Bronchial smooth muscle cell (primary cell): ENCODE measurements at places on chromosomes 2 and 18. TPM values are rescaled to one million over a fixed set of nuclear protein-coding genes. Genes with fewer than 3 reads are reported as not detected.

The TLX2 gene
- 1.4 TPM in 2 replicates for total RNA-seq

The TUBA3E gene
- not detected in 2 replicates for total RNA-seq

The VRK2 gene
- 9.6 and 20.8 TPM in 2 replicates for total RNA-seq

The KIF3C gene
- total RNA-seq: 10.2 and 13.2 TPM in 2 replicates

The RAB17 gene
- total RNA-seq: 0.17 and 0.47 TPM in 2 replicates

The WDR35 gene
- total RNA-seq: 10.4 and 13.9 TPM in 2 replicates

The SCN1A gene
- total RNA-seq: 0.09 and 0.47 TPM in 2 replicates

The PCARE gene
- not detected in 2 replicates for total RNA-seq

The ANKRD23 gene
- total RNA-seq: 0.95 and 1.6 TPM in 2 replicates

The ANKRD30B gene
- total RNA-seq: under 0.01 TPM in 1 of 2 replicates, not detected in the other

The RELCH gene
- 23.2 and 29.1 TPM in 2 replicates for total RNA-seq

The CD226 gene
- total RNA-seq: 0.16 and 0.34 TPM in 2 replicates

The GKN1 gene
- total RNA-seq: not detected in 2 replicates

The NAT8 gene
- total RNA-seq: not detected in 2 replicates

The RAB6C gene
- total RNA-seq: not detected in 2 replicates

The STAT4 gene
- total RNA-seq: 0.60 and 0.63 TPM in 2 replicates

The INHA gene
- total RNA-seq: 0.26 and 0.32 TPM in 2 replicates

The MYL12A gene
- 728 and 754 TPM in 2 replicates for total RNA-seq

The MSTN gene
- 0.09 and 0.16 TPM in 2 replicates for total RNA-seq

The OTOS gene
- total RNA-seq: not detected in 2 replicates

The CCDC148 gene
- total RNA-seq: 0.60 and 0.63 TPM in 2 replicates

The NXPH2 gene
- total RNA-seq: not detected in 2 replicates

The C2orf66 gene
- total RNA-seq: under 0.01 TPM in 1 of 2 replicates, not detected in the other

The CHRNG gene
- not detected in 2 replicates for total RNA-seq

The MYL12B gene
- total RNA-seq: 398 and 421 TPM in 2 replicates

The GAL3ST2 gene
- total RNA-seq: 0.09 and 0.16 TPM in 2 replicates

The MREG gene
- 1.5 and 1.6 TPM in 2 replicates for total RNA-seq

The FOXI3 gene
- total RNA-seq: not detected in 2 replicates

The IAH1 gene
- total RNA-seq: 57.4 and 68.7 TPM in 2 replicates

The TFCP2L1 gene
- total RNA-seq: not detected in 2 replicates

The TEKT4 gene
- total RNA-seq: not detected in 2 replicates

The POMC gene
- total RNA-seq: 1.4 TPM in 1 of 2 replicates, not detected in the other

The ALPP gene
- not detected in 2 replicates for total RNA-seq

The NEU2 gene
- total RNA-seq: not detected in 2 replicates

The MRO gene
- total RNA-seq: 0.09 and 0.32 TPM in 2 replicates

The DSG2 gene
- total RNA-seq: 0.17 and 2.2 TPM in 2 replicates

The HOXD8 gene
- not detected in 2 replicates for total RNA-seq

The INO80B gene
- 14.2 and 30.1 TPM in 2 replicates for total RNA-seq

The CAVIN2 gene
- 9.7 and 25.4 TPM in 2 replicates for total RNA-seq

The ICOS gene
- total RNA-seq: not detected in 2 replicates

The OBSL1 gene
- 30.7 and 54.0 TPM in 2 replicates for total RNA-seq

The RHOB gene
- total RNA-seq: 33.0 and 77.7 TPM in 2 replicates

The DYNAP gene
- not detected in 2 replicates for total RNA-seq

The DRC1 gene
- under 0.01 and 0.16 TPM in 2 replicates for total RNA-seq

The MAP3K19 gene
- total RNA-seq: not detected in 2 replicates

The STEAP3 gene
- total RNA-seq: 6.1 and 15.4 TPM in 2 replicates

The TANC1 gene
- 11.5 and 14.7 TPM in 2 replicates for total RNA-seq

The G6PC2 gene
- total RNA-seq: not detected in 2 replicates

The FABP1 gene
- 0.09 TPM in 1 of 2 replicates, not detected in the other for total RNA-seq

The COL6A3 gene
- 1,632 and 2,334 TPM in 2 replicates for total RNA-seq

The CCDC150 gene
- 3.3 and 5.2 TPM in 2 replicates for total RNA-seq

The DUSP19 gene
- 3.0 and 4.1 TPM in 2 replicates for total RNA-seq

The BOLL gene
- total RNA-seq: not detected in 2 replicates

The SLC40A1 gene
- total RNA-seq: 47.0 and 76.7 TPM in 2 replicates

The PLCD4 gene
- 6.1 and 7.6 TPM in 2 replicates for total RNA-seq

The ICA1L gene
- 2.2 and 2.6 TPM in 2 replicates for total RNA-seq
